ENCODE measurements at places on chromosomes 3 and 15.
A peak's percentile ranks its signal among the peaks of the same experiment; 100 is the strongest.

GRCh38 chr15:59528961-59529402 lies 82.6 kb upstream of the GCNT3 start:
- peak; percentile 90 for DNase-seq

DNA sequence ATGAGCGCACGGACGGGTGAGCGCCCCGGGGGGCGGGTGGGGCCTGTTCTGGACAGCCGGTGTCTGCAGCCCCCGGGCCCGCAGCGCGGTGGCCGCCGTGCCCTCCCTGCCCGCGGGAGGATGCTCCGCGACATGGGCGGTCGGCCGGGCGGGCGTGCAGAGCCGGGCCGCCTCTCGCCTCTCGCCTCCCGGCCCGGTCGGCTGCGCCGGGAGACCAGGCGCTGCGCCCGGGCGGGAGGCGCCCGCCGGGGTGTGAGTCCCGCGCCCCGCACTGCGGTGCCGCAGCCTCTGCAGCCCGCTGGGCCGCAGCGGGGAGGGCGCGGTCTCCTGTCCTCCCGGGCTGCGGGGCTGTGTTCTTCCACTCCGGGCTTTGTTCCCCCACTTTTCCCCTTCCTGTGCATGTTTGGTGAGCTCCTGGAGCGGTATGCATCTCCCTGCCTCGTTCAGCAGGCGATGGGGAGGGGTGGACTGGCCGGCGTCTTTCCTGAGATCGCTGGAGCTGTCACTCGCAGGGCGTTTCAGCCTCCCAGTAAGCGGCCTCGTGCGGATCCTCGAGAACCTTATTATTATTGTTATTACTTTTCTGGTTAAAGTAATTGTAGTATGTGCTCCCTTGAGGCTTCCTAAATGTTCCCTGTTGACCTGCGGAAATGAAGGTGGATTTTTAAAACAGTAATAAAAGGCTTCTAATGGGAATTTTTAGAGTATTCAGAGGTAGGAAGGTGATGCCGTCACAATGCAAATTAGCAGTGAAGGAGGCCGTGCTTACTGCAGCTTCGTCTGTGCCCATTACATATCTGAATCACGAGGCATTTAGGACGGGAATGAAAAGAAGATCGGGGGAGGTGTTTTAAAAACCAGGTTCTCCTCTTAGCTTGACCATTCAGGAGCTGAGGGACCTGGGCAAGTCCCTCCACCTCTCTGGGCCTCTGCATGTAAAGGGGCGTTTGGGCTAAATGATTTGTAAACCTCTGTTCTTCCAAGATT lies 593 bp downstream of the TMOD2 start:
- no peak for DNase-seq

GRCh38 chr3:32913790-32914446 lies 37.5 kb upstream of the CCR4 start:
- no peak for DNase-seq

DNA sequence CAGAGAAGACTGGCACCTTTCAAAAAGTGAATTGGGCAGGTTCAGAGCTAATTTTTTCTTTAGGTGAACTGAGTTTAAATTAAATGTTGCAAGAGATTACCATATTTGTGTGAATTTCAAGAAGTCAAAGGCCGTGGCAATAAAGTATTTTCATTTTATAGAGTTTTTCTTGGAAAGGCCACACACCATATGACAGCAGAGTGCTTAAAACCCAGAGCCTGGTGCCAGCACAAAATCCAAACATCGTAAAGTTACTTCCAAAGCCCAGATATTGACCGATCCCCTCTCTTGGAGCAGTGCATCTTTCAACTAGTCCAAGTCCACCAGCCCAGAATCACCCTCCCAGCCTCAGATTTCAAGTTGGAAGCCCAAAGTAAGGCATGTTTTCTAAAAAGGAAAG lies 164.5 kb downstream of the VGLL4 start:
- DNase-seq: no peak

DNA sequence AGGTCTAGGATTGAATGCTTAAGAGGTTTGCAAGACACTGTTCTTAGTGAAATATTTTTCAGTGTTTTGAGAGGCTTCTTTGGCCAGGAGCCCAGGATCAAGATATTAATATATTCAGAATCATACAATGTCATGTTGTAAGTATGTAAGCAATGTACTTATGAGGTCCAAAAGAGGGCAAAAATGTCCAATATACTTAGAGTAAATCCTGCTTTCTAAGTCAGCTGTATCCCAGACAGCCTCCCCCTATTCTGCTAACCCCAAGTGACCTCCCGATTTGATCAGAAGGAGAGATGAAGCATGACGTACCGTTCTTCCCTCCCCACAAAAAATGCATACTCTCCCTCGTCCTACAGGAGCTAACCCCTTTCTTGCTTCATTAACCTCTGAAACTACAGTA lies 70.9 kb downstream of the CHAC1 start:
- DNase-seq: no peak

DNA sequence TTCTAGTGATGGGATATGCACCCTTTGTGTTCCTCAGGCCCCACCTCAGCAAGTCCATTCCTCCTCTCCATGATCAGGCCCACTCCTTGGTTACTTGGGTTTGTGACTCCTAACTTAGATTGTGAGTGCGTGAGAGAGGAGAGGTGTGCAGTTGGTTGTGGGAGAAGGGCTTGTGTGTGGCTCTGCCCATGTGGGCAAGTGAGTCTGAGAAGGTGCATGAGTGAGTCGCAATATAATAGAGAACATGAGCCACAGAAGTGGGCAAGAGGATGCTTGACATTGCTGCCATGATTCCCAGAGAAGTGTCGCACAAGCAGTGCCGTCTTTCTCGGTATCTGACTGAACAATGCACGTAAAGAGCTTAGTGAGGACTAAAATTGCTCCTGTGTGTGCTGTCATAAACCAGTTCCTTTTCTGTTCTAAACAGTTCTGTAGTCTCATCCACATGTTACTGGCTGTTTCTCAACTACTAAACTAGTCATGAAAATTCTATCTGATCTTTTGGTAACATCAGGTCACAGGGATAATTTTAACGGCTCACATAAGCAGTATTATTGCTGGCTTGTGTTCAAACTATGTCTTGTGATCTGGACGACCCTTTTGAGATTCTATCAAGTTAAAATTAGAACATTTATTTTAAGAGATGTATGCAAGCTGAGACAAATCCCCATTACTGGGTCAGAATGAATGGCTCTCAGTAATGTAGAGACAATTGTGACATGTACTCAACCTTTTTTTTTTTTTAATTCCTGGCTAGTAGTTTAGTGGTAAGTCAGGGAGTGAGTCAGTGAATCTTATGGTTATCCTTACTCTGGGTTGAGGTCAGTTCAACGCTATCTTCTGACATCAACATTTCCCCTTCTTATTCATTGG lies 25.6 kb downstream of the GYG1 start:
- no peak for DNase-seq

- DNase-seq: peak; percentile 7
Observed at GRCh38 chr3:134677196-134677986, 26.6 kb upstream of the KY start.

DNA sequence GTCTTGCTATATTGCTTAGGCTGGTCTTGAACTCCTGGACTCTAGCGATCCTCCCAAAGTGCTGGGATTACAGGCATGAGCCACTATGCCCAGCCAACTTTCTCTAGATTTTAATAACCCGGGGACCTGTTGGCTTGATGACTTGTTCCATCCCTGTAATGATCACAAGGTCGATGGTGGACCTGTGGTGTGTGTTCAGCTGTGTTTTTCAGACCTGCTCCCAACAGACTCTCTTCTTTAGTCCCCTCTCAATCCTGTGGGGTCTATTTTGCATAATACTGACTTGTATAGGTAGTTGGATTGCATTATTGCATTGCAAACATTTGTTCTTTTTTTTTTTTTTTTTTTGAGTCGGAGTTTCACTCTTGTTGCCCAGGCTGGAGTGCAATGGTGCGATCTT lies 1.9 kb downstream of the MAP2K1 start:
- no peak for DNase-seq
